ENCODE measurements at places on chromosomes 13 and 19. TPM values are rescaled to one million over a fixed set of nuclear protein-coding genes. Genes with fewer than 3 reads are reported as not detected.

DNA sequence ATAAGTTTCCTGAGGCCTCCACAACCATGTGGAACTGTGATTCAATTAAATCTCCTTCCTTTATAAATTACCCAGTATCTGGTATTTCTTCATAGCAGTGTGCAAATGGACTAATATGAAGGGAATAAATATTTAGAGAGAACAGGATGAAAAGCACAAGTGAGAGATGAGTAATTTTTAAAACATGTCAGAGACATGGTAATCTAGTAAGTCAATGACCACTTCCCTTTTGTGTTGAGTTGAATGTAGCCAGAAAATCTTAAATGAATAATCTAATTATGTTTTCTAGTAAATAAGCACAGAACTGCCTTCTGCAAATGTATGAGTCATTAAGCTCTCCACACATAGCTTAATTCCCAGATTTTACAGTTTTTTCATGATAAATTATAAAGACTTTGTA, 524.1 kb upstream of the SLITRK5 start:
- peak; percentile 50 for DNase-seq

- DNase-seq: no peak
Measured at GRCh38 chr13:58729361-58729760, 1097.8 kb downstream of the PCDH17 start.

- peak; percentile 88 for DNase-seq
Measured at GRCh38 chr19:10520652-10521318, 3.5 kb upstream of the S1PR5 start.

DAND5 gene
- total RNA-seq: not detected

- DNase-seq: no peak
Measured at GRCh38 chr19:29724102-29724641, 9.1 kb upstream of the C19orf12 start.

DNA sequence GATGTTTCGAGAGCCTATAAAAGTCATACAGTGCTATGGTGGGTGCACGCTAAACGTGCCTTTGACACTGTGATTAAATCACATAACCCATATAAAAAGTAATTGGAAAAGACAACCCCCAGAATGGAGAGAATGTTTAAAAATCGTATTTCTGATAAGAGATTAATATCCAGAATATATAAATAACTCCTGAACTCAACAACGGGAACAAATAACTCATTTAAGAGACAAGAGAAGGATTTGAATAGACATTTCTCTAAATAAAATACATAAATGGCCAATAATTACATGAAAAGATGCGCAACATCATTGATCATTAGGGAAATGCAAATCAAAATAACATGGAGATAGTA, 37.0 kb upstream of the IGFL4 start:
- DNase-seq: no peak

DNA sequence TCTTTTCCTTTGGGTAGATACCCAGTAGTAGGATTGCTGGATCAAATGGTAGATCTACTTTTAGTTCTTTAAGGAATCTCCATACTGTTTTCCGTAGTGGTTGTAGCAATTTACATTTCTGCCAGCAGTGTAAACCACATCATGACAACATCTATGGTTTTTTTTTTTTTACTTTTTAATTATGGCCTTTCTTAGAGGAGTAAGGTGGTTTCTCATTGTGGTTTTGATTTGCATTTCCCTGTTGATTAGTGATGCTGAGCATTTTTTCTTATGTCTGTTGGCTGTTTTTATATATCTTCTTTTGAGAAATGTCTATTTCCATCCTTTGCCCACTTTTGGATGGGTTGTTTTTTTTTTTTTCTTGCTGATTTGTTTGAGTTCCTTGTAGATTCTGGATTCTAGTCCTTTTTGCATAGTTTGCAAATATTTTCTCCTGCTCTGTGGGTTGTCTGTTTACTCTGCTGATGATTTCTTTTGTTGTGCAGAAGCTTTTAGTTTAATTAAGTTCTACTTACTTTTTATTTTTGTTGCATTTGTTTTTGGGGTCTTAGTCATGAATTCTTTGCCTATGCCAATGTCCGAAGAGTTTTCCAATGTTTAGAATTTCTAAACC, 38.8 kb downstream of the TDRD3 start:
- DNase-seq: no peak

DNA sequence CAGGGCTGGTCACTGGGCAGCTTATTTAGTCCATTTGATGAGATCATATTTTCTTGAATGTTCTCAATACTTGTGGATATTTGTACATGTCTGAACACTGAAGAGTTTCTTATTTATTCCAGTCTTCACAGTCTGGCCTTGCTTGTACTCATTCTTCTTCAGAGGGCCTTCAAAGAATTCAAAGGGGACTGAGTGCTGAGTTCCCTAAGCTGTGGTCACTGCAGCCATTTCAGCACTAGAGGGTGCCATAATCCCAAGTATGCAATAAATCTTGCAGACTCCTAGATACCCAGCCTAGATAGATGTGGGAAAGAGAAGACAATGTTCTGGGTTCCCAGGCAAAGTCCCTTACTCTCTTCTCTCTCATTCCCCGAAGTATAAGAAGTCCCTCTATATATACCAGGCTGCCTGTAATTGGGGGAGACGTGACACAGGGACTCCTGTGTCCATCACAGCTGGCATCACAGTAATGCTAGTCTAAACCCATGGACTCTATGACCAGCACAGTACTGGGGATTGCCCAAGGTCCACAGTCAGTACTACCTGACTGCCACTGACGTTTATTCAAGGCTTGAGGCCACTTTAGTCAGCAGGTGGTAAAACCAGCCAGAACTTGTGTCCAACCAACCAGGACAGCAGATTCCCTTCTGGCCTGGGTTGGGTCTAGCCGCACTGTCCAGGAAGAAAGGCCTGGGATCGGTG, 8.9 kb upstream of the VN1R1 start:
- DNase-seq: peak; percentile 45

- no peak for DNase-seq
Measured at GRCh38 chr13:39037410-39037879, 444 bp downstream of the PROSER1 start.

- no peak for DNase-seq
Measured at GRCh38 chr19:3798137-3798536, 12.0 kb upstream of the MATK start.

C19orf38 gene
- total RNA-seq: 0.38 TPM

DNA sequence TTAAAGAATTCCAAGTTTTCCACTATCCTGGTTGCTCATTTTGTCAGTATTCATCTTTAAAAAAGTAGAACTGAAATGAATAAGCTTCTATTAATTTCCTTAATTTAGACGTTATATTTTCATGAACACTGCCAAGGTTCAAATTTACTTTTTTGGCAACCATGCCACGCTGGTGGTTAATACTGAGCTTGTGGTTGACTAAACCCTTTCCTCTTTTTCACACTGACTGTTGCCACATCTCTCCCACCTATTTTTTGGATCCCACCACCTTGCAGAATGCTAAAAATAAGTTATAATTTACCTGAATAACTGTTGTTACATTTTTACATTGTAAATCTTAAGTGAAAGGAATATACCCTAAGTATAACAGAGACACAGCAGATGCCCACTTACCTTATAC, 45.0 kb downstream of the FLT3 start:
- DNase-seq: no peak

DNA sequence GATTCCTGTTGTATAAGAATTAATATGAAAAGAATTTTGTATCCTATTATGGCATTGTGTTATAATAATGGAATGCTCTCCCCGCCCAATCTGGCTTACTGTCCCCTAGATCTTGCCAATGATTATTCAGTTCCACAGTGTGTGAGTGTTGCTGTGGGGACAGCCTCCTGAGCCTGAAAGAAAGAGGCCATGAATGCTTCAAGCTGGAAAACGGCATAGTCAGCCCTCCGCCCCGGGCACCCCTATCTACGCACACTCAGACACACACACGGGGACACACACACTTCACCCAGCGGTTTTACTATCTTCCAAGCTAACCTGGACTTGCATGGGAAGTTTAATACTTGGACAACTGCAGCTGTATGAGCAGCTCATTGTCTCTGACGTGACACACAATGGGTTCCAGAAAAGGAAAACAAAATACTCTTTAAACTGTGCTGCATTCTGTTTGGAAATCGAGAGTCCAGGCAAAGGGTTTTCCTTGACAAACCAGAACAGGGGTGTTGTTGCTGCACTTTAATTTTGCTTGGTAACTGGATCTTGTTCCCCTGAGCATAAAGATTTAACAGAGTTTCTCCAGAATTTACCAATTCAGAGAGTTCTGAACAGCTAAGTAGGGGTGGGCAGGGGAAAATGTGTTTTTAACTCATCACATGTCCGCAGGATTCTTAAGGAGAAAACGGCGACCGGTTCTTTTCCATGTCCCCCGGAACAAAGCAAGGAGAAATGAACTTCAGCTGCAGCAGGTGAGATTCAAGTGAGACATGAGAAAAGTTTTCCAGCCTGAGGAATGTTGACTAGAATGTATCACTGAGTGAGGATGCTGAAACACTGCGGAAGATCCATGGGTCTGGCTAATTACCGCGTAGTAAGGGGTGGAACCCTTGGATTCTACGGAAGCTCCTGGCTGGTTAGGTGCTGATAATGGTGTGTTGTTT, 472.9 kb downstream of the FOXO1 start:
- no peak for DNase-seq

GRCh38 chr13:41973247-41973741, 12.4 kb upstream of the VWA8 start:
- DNase-seq: no peak

DNA sequence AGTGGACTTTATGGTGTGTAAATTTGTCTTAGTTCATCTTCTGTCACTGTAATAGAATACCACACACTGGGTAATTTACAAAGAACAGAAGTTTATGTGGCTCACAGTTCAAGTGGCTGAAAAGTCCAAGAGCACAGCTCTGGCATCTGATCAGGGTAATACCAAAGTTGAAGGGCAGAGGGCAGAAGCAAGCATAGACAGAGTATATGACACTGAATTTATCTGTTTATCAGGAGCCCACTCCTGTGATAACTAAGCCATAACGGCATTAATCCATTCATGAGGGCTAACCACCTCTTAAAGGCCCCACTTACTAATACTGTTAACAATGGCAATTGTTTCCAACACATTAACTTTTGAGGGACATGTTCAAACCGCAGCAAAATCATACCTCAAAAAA, 4.0 kb upstream of the RFXAP start:
- peak; percentile 7 for DNase-seq

- DNase-seq: no peak
Measured at GRCh38 chr19:31718032-31718431, 368.8 kb upstream of the TSHZ3 start.

- DNase-seq: peak; percentile 0
Measured at GRCh38 chr19:28242317-28242927, 970.5 kb downstream of the UQCRFS1 start.

PGLYRP1 gene
- not detected for total RNA-seq
